ENCODE measurements at places on chromosomes 13 and 19.
A peak's percentile ranks its signal among the peaks of the same experiment; 100 is the strongest.

GRCh38 chr13:112675366-112675756 lies 14.5 kb upstream of the ATP11A start:
- DNase-seq = no peak

- DNase-seq = no peak
Measured at GRCh38 chr13:62747152-62747551, 1331.5 kb upstream of the PCDH20 start.

GRCh38 chr19:10516064-10516385 lies 1.2 kb downstream of the S1PR5 start:
- DNase-seq = no peak

DNA sequence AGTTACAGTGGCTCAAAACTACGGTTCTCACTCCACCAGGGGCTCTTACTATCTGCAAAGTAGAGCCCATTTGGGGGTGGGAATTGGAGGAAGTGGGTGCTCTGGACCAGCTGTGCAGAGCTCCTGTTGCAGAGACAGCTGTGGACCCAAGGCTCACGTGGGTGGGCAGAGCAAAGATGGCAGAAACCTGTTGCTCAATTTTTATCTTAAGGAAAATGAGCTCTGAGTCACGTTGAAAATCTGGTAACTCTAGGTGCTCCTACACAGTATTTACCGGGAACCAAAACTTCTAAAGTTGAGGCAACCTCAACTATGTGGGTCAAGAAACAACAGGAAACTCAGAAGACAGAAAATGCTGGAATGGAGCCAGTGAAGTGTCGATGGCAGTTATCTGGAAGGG lies 30.2 kb upstream of the SLC15A1 start:
- DNase-seq = no peak

DNA sequence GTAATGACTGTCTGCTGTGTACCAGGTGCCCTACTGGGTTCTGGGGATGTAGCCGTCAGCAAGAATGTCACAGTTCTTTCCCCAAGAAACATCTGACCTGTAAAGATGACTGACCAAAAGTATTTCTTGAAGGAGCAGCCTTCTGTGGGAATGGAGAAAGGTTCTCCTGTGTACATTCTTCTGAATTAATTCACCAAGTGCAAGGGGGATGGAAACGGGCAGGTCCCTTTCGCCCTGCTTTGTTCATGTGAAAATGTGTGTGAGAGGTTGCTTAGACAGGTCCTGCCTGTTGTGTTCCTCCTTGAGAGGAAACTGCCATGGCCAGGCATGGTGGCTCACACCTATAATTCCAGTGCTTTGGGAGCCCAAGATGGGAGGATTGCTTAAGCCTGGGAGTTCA lies 57.0 kb downstream of the SLC7A9 start:
- no peak for DNase-seq

GRCh38 chr19:53147645-53148044 lies 11.2 kb downstream of the ZNF347 start:
- DNase-seq = no peak

- peak; percentile 13 for DNase-seq
Measured at GRCh38 chr13:99656844-99657381, 155.6 kb downstream of the TM9SF2 start.

GRCh38 chr19:40394816-40395210 lies 4.8 kb upstream of the HIPK4 start:
- DNase-seq = no peak

DNA sequence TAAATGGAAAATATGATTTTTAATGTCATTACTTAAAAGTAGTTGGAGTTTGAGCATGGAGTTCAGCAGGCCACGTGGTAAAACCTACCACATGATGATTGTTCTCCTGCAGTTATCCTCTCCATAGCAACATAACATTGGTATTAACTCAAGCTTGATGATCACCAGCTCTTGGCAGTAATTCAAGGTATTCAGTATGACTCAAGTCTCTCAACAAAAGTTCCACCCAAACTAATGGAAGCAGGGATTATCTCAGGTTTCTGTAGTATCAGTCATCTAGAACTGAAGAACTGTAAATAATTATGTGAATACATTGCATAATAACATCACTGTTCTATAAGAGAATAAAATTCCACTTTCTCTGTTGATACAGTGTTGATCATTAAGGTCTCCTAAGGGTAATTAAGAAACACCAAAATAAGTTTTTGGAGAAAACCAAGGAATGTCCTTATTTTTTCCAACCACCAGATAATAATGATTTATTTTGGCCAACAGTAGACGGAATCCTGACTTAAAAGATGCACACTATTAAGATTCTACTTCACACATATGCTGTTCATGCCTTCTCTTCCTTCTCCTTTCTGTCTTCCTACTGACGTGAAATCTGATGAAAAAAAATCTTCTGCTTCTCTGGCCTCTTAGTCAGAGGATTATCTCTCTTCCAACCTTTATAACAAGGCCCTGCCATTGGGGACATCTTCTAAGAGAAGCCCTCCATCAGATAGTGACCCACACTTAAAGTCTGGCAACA lies 1092.3 kb downstream of the EFNB2 start:
- no peak for DNase-seq

GRCh38 chr13:114143806-114144605 lies 11.6 kb upstream of the RASA3 start:
- no peak for DNase-seq

DNA sequence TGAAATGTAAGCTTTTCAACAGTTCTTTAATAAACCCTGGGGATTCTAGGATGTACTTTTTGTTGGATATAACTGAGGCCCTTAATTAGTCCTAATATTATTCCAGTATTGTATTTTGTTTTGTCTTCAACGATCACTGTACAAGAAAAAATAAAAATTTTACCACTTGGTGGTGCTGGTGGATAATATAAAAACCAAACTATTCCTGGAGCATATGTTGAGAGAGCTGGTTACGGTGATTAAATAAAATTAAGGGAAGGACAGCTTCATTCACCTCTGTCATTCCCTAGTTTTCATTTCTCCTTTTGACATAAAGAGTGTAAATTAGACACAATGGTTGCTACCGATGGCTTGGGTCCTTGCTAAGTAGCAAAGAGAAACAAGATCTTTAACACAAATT lies 598.6 kb upstream of the PCDH20 start:
- no peak for DNase-seq

GRCh38 chr19:28971049-28971448 lies 241.9 kb downstream of the UQCRFS1 start:
- no peak for DNase-seq

GRCh38 chr13:20363603-20364002 lies 131.5 kb upstream of the GJB6 start:
- no peak for DNase-seq

DNA sequence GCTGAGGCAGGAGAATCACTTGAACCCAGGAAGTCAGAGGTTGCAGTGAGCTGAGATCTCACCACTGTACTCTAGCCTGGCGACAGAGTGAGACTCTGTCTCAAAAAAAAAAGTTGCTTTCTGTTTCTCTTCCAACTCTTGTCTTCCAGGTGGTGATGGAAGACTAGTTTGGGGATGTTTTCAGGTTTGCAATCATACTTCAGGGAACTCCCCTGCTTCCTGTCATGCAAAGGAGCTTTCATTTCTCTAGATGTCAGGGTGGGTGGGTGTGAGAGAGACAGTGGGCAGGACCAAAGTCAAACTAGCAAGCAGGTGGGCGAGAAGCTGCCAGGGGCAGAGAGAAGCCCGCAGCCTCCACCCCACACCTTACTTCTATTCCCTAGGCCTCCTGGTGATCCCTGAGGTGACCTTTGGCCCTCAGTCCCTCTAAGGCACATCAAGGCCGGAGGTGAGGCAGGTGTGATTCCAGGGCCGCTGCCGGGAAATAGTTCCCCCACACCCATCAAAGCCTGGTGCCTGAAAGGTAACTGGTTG lies 25.7 kb downstream of the CCNE1 start:
- DNase-seq = no peak

GRCh38 chr19:34678421-34678820 lies 943 bp downstream of the ZNF302 start:
- DNase-seq = no peak

DNA sequence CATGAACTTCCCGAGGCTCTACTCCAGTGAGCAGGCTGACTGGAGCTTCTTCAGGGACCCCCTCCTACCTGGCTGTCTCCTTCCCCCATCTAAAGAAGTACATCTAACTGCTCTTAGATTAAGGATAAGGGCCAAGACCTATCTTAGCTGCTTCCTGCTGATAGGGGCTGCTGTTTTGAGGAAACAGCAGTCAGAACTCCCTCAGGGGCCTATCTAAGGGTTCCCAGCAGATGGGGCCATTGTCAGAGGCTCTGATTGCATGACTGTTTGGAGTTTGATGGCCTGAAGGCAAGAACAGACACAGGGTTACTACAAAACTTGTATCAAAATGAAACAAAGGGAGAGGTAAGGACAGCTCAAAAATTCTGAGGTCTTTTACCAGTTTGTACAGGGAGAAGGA lies 2636.9 kb upstream of the PCDH20 start:
- DNase-seq = no peak

- DNase-seq = no peak
Measured at GRCh38 chr19:7550169-7550770, 14.8 kb downstream of the PNPLA6 start.

- DNase-seq = no peak
Measured at GRCh38 chr19:11014403-11014911, 53.6 kb downstream of the SMARCA4 start.

DNA sequence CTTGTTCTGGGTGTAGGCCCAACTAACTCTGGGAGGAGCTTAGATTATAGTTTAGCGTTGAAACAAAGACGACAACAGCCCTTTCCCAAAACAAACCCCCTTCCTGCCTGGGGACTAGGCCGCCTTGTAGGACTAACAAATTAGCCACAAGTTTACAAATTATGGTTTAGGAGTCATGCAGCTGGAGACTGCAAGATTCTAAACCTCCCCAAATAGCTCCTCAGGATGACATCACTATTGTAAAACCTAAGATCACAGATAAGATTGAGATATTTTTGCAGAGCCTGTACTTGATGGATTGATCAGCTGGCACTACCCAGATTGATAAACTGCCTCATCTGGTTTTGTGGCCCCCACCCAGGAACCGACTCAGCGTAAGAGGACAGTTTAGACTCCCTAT lies 2.3 kb upstream of the SLC25A15 start:
- DNase-seq = no peak

GRCh38 chr13:75761369-75761768 lies 125.2 kb downstream of the LMO7 start:
- DNase-seq = no peak

DNA sequence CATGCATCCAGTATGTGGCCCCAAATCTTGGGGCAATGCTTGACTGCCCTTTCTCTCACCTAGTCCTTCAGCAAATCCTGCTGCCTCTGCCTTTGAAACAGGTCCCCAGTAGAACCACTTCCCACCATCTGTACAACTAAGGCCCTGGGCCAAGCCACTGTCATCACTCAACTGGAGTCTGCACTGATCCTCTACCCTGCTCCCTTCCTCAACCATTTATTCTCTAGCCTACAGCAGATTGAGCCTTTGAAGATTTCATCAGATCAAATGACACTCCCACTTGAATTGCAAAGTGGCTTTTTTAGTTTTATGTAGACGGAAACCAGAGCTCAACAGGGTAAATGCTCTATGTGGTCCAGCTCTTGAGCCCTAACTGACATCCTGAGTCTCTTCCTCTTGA lies 43.5 kb downstream of the ATP8A2 start:
- no peak for DNase-seq

DNA sequence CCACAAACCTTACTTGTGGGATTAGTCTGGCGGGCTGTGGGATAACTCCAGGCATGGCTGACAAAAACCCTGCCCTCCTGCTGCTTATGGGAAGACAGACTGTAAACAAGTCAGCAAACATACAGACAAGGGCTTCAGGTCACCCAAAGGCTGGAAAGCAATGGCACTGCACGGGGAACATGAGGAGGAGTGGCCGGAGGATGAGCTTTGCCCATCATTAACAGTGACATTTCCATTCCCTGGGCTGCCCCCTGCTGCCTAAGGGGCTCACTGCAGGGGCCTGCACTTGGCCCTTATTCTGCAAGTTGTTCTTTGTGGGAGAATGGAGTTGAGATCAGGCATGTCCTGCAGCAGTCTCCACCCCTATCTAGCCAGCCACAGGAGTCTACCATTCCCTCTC lies 91.3 kb downstream of the UQCRFS1 start:
- DNase-seq = no peak

DNA sequence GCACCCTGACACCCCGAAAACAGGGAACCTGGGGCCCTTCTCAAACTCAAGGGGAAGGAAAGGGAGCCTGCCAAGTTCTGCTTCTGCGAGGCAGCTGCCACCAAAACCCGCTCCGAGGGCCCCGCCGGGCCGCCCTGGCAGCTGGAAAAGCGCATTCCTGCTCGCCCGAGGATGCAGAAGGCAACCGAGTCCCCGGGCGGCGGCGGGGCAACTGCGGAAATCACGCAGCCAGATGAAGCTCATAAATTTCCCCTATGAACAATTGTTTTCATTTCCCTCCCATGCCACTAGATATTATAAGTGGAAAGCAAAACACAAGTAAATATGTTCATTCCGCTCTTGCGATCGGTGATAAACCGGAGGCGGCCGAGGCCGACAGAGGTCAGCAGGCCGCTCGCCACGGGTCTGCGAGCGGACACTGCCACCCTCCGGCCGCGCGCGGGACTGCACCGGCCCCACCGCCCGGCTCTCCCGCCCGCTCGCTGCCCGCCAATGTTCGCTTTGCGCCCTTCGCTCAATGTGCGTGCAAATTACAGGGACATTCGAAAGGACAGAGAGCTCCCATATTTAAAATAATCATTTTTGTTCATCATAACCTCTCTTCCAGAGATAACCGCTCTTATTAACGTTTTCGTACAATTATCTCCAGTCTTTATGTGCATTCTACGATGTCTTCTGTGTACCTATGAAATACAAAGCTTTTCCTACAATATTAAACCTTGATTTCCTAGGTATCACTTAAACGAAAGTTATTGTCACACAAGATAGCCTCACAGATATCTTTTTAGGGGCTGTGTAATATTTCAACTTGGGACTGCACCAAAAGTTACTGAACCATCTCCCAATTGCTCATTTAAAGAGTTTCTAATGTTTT lies 120.8 kb upstream of the ZNF507 start:
- DNase-seq = peak; percentile 49

GRCh38 chr19:1433119-1434039 lies 4.8 kb upstream of the RPS15 start:
- no peak for DNase-seq

DNA sequence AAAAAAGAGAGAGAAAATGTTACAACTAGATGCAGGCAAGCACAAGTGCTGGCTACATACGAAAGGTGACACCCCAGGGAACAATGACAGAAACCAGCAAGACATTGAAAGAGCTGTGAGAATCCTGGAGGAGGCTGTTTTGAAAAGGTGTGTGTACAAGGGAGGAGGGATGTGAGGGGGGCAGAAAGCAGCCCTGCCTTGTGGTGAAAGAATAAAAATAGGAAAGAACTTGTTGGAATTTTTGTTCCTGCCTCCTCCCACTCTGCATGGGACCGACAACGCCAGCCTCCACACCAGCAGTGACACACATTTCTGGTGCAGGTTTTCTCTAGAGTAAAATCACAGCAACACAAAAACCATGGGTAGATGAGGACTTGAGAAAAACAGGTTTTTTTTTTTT lies 1258.6 kb downstream of the PCDH9 start:
- DNase-seq = no peak
